ENCODE measurements at places on chromosomes 11 and 22. TPM values are rescaled to one million over a fixed set of nuclear protein-coding genes. Genes with fewer than 3 reads are reported as not detected.

- no peak for DNase-seq
Measured at GRCh38 chr22:49203091-49203858, 624.4 kb downstream of the BRD1 start.

DNA sequence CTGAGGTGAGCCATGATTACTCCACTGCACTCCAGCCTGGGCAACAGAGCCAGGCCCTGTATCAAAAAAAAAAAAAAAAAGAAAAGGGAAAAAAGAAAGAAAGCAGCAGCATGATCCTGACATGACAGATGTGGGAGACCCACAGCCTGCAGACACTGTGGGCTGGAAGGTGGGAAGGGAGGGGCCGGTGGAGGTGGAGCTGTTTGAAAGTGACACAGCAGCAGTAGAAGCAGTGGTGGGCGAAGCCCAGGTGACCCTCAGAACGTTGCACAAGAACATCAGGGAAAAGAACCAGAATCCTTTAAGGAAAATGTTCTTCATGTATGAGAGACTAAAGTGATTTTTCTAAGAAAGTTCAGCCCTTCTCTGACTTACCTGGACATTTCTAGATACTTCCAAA lies 26.3 kb upstream of the SCGB1A1 start:
- DNase-seq, result no peak

GRCh38 chr22:48584170-48584569 lies 1243.5 kb downstream of the BRD1 start:
- no peak for DNase-seq

Gene CLP1
- 19.0 TPM for polyA plus RNA-seq

Gene MS4A12
- 0.10 TPM for polyA plus RNA-seq

Gene NRGN
- polyA plus RNA-seq, result 1.6 TPM

- no peak for DNase-seq
Measured at GRCh38 chr11:85310479-85310878, 316.7 kb downstream of the DLG2 start.

DNA sequence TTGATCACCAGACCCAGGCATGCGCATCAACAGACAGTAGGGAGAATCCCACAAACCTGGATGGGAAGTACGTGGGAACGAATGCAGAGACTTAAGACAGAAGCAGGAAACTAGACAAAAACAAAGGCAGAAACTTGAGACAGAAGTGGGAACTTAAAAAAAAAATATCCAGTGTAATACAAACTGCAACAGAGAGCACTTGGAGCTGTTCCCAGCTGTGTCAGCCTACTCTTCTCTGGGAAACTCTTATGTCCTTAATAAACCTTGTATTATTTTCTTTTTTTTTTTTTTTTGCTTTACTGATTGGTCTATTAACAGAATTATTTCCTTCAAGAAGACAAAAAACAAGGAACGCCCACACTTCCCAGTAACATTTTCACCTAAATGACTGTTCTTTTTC lies 1818.1 kb upstream of the RAG2 start:
- no peak for DNase-seq

DNA sequence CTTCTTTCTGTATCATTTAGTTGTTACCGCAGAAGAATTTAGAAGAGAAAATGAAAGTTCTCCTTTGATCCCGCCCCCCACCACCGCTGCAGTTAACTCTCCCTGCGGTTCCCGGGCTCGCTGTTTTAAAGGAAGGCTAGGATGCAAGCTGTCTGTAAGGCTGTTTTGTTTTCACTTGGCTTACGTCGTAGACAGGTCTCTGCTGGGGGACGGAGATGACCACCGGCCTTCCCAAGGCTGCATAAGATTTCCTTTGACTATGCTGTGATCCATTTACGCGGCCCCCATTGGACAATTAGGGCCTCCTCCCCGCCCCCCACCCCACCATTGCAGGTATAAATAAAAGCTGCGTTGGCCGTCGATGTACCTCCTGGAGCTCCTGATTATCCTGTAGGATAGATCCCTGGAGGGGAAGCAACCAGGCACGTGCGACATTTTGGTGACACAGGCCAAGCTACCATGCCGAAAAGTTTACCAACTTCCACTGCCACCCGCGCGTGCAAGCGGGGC lies 1.4 kb upstream of the CPT1A start:
- DNase-seq, result no peak

Gene OTOG
- not detected for polyA plus RNA-seq

DNA sequence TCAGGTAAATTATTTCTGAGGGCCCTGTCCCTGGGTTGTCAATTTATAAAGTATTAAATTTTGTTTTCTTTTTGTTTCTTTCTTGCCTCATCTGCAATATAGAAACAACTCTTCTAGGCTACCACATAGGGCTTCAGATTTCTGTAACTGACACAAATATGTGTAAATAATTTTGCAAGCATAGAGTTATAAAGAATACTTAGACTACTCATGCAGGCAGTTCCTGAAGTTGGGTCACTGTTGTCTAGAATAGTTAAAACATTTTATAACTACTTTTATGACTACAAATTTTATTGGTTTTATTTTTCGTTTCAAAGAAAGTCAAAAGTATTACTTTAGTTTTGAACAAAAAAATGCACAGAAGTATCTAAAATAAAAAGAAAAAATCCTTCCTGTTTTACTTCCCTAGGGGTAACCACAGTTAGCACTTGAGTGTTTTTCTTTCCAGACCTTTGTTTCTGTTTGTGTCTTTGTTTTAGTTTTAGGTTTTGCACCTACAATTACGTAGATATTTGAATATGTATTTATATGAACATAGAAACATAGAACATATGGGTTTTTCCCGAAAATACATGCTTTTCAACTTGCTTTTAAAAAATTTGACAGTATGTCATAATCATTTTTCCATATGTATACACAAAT lies 12.4 kb upstream of the TMEM123 start:
- DNase-seq, result no peak

- no peak for DNase-seq
Measured at GRCh38 chr11:73507086-73507485, 90.8 kb downstream of the FAM168A start.

Gene GGT1
- polyA plus RNA-seq, result 2.0 TPM

GRCh38 chr11:45844822-45845578 lies 2.3 kb upstream of the CRY2 start:
- DNase-seq, result no peak

DNA sequence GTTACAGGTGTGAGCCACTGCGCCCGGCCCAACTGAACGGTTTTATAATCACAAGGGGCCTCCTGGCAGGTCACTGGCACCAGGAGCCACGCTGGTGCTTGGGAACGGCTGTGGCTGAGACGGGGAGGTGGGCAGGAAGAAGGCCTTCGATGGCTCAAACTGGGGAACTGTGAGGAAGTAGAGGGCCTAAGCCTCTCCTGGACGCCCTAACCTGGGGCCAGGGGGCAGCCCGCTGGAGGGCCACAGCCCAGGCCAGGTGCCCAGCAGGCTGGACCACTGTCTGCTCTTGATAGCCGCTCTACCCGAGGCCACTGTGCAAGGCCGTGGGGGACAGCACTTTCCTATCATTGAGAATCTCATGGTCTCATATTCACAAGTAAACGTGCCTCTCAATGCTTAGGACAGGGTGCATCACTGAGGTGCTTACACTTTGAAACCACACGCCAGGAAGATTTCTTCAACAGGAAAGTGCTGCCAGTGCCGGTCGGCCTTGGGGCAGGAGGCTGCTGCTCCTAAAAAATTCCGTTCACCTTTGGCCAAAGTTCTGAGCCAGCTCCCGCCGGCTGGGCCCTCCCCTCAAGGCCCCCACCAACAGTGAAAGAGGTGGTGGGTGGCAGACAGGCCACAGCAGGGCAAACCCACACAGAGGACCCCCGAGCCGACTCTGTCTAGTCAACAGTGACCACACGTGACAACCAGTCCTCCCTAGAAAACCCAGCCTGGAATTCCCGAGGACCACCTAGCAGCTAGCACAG lies 7.2 kb downstream of the GATD1 start:
- DNase-seq, result no peak

GRCh38 chr11:76135491-76135890 lies 70.8 kb downstream of the WNT11 start:
- DNase-seq, result no peak

Gene FGF3
- polyA plus RNA-seq, result not detected

GRCh38 chr11:47538741-47539565 lies 14.0 kb downstream of the CELF1 start:
- no peak for DNase-seq

- no peak for DNase-seq
Measured at GRCh38 chr11:120280600-120281051, 40.7 kb downstream of the POU2F3 start.

DNA sequence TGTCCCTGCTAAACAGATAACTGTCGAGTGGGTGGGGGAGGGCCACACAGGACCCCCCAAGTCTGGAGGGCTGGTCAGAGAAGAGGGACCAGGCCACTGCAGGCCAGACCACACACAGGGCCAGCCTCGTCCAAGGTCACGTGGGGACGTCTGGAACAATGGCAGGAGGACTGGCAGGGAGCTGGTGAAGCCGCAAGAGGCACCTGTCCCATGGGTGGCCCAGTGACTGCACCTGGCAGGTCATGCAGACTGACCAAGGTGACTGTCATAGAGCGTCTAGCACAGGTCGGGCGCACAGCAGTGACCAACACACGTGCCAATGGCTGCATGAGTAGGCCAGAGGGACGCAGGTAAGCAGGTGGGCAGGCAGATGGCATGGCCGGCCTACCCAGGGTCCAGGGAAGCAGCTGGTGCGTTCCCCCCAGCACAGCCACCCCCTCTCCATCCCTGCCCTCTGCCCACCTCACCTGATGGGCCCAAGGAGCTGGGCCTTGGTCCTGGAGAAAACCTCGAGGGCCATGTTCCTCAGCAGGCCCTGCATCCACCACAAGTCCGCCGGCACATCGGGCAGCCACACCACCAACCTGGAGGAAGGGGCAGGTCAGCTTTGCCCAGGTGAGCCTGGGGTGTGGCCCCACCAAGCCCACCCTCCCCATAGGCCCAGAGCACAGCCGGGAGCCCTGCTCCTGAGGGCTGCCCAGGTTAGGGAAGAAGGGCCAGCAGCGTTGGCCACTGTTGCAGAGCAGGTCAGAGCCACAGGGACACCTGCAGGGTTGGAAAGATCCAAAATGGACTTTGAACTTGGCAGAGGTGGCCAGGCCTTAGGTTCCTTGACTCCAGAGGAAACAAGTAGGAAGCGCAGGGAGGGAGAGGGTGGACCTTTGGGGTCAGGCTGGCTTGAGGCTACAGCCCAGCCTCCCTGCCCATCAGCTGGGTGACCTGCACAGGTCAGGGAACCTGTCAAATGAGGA lies 10.4 kb downstream of the PNPLA5 start:
- no peak for DNase-seq

- no peak for DNase-seq
Measured at GRCh38 chr22:45897736-45898135, 79.2 kb downstream of the WNT7B start.

Gene PKP3
- polyA plus RNA-seq, result 0.42 TPM

DNA sequence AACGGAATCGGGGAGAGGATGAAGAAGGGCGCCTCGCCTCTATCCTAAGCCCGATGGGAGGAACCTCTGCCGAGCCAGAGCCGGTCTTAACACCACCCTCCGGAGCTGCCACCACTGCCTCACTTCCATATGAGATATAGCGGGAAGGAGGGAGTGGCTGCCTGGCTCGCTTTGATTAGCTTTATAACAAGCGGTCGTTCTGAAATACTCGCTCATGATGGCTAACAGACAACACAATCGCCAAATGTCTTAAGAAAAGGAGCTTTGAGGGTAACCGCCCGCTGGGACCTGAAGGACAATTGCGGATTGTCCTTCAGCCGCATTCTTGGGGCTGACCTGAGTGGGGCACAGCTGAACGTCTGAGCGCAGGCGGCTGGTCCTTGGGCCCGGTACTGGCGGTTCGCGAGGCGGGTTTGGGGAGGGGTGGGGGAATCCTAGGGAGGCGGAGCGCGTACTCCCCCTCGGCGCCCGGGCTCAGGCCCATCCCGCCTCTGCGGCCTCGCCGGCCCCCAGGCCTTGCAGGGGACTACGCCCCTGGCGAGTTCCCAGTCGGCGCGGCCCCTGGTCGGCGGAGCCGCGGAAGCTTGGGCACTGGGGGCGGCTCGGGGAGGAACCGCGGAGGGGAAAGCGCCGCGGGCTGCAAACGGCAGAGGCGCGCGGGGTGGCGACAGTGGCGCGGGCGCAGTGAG lies at the start of gene PLAAT5:
PLAAT5 (minus strand) TSS at position 617 of the 689 bp plus-strand sequence; CDS start at position 484, 133 bp downstream.
- DNase-seq, result no peak

Gene SNX32
- 0.13 TPM for polyA plus RNA-seq

All from BJ (cell line).